Brain microvascular endothelial cell (primary cell): ENCODE measurements at places on chromosomes 5 and 9.

DNA sequence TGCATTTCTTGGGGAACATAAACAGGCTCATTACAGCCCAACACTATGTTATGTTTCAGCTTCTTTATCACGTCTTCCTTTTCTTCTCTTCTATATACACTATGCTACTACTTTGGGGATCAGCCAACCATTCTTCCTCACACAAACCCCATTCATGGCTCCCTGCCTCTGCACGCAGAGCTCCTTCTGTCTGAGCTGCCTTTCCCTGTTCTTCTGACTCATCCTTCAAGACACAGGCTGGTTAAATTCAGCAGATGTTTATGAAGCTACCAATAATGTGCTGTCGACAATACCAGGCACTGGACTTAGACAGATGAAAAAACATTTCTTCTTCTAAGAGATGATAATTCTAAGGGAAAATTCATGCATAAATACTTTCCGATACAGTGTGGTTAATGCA, 102.5 kb upstream of the TXNDC8 start:
- DNase-seq, result peak; percentile 78

GRCh38 chr5:107631805-107632362, 38.9 kb downstream of the EFNA5 start:
- no peak for DNase-seq

GRCh38 chr5:68277431-68277830, 61.9 kb downstream of the PIK3R1 start:
- DNase-seq, result peak; percentile 65

DNA sequence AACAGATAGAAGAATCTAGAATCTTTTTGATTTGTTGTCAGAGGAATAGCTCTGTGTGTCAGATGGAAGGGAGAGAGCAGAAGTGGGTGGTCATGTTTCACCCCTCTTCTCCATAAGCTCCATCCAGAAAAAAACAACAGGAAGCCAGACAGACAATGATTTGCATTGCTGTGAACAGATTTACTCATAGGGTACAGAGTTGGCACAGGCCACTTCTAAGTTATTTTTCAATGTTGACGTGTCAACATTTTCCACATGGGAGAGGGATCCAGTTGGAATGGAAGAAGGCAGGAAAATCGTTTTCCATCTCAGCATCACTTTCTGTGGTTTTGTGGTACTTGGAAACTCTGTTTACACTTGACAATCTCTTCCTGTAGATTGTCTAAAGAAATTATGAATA, 86.7 kb downstream of the INSYN2B start:
- DNase-seq, result no peak

GRCh38 chr5:43729846-43730478, 127.0 kb downstream of the NNT start:
- DNase-seq, result no peak

GRCh38 chr5:150446583-150446982, 3.0 kb downstream of the RPS14 start:
- DNase-seq, result no peak

- no peak for DNase-seq
Measured at GRCh38 chr5:6492934-6493333, 44.3 kb downstream of the UBE2QL1 start.
